ENCODE measurements at places on chromosomes 1 and 21. TPM values are rescaled to one million over a fixed set of nuclear protein-coding genes. Genes with fewer than 3 reads are reported as not detected.

The KRTAP10-2 gene
- not detected for total RNA-seq

The PI4KB gene
- total RNA-seq = 31.1 TPM

The TCP10L gene
- total RNA-seq = not detected

The NR5A2 gene
- total RNA-seq = not detected

The CBS gene
- 41.1 TPM for total RNA-seq

The HECTD3 gene
- total RNA-seq = 17.4 TPM

The SLC22A15 gene
- 3.0 TPM for total RNA-seq

The OR2L13 gene
- total RNA-seq = not detected

The TMEM125 gene
- 0.15 TPM for total RNA-seq

The CRYBG2 gene
- total RNA-seq = not detected

The CFHR3 gene
- total RNA-seq = not detected

The KRTAP21-1 gene
- total RNA-seq = not detected

The NDUFS2 gene
- 127 TPM for total RNA-seq

The HAO2 gene
- not detected for total RNA-seq

The SMYD2 gene
- total RNA-seq = 39.1 TPM

The RHD gene
- total RNA-seq = not detected

The WNT3A gene
- not detected for total RNA-seq

The FCAMR gene
- not detected for total RNA-seq

The ADGRB2 gene
- 6.2 TPM for total RNA-seq

The RAB42 gene
- 3.2 TPM for total RNA-seq

The HSPA6 gene
- total RNA-seq = 0.75 TPM

The NBPF4 gene
- not detected for total RNA-seq

The ARMH1 gene
- total RNA-seq = 0.60 TPM

The KAZN gene
- total RNA-seq = 10.9 TPM

The MROH9 gene
- total RNA-seq = 0.15 TPM

The HMGN2 gene
- total RNA-seq = 52.2 TPM

The ANGPTL1 gene
- total RNA-seq = 2.8 TPM

The CRABP2 gene
- 87.6 TPM for total RNA-seq

The C1orf116 gene
- total RNA-seq = not detected

The PHTF1 gene
- 26.1 TPM for total RNA-seq

The FCRL3 gene
- total RNA-seq = not detected

The AVPR1B gene
- total RNA-seq = not detected

The S100A12 gene
- total RNA-seq = not detected

The BPNT1 gene
- 13.0 TPM for total RNA-seq

The HRNR gene
- total RNA-seq = not detected

The COL9A2 gene
- total RNA-seq = 0.59 TPM

The LRRC71 gene
- not detected for total RNA-seq

The TTC13 gene
- 9.7 TPM for total RNA-seq

The ZNF593 gene
- total RNA-seq = 41.5 TPM

The ACKR1 gene
- not detected for total RNA-seq

The ITLN2 gene
- 1.5 TPM for total RNA-seq

The GOLT1A gene
- total RNA-seq = not detected

The PGLYRP4 gene
- total RNA-seq = not detected

The MSH4 gene
- 0.35 TPM for total RNA-seq

The CYP4X1 gene
- total RNA-seq = 0.12 TPM

The PBX1 gene
- total RNA-seq = 35.6 TPM

The MAP3K21 gene
- 0.08 TPM for total RNA-seq

The COA6 gene
- 16.8 TPM for total RNA-seq

The RGS18 gene
- total RNA-seq = not detected

The SLFNL1 gene
- 0.35 TPM for total RNA-seq
